ENCODE measurements at places on chromosomes 12 and 14.

- peak; percentile 21 for DNase-seq
Observed at GRCh38 chr14:78254911-78255461, 84.8 kb downstream of the NRXN3 start.

- no peak for DNase-seq
Observed at GRCh38 chr12:125549836-125550235, 484.6 kb downstream of the AACS start.

DNA sequence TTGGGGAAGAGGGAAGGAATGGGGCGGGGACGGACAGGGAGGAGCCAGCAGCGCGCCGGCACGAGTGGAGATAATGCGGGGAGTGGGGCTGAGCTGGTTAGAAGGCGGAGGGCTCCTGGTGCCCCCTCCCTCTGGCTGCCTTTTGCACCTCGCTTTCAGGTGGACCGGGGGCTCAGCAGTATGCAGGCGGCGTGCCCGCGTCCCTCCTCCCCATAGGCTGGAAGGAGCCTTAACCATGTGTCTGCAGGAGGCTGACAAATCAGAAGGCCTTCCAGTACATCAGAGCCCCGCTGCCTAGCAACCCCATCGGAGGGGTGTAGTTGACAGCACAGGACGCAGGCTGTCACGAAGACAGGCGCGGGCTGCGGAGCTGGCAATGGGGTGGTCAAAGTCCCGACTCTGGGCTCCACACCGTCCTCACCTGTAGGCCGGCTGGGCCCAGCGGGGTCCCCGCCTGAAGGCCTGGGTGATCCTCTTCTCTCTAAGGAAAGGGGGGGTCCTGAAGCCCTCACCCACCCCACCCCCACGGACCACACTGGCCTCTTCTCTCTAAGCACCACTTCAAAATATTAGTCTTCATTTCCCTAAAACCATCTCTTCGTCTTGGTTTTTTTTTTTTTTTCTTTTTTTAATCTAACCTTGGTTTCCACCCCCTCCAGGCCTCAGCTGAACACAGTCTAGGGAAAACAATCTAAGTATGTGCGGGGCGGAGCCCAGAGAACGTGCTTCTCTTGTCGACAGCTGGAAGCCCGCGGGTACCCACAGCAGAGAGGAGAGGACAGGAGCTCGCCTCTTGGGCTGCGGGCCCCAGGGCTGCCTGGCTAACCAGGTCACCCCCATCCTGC lies 44.5 kb downstream of the KDM2B start:
- peak; percentile 79 for DNase-seq

GRCh38 chr14:78921856-78922255 lies 751.7 kb downstream of the NRXN3 start:
- no peak for DNase-seq

DNA sequence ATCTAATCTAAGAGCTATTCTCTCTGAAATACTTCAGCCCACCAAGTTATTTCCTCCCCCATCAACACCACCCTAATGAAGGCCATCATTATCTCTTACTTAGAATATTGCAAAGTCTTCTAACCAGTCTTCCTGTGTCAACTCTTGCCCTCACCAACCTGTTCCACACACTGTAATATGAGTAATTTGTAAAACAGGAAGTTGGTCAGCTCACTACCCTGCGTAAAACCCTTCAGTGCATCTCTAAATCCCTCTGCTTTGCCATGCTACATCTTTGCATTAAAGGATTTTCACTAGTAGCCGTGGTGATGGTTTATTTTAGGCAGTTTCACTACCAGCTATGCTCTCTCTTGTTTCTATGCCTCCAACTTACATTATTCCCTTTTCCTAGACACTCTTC lies 70.0 kb downstream of the KIF21A start:
- DNase-seq = peak; percentile 51

DNA sequence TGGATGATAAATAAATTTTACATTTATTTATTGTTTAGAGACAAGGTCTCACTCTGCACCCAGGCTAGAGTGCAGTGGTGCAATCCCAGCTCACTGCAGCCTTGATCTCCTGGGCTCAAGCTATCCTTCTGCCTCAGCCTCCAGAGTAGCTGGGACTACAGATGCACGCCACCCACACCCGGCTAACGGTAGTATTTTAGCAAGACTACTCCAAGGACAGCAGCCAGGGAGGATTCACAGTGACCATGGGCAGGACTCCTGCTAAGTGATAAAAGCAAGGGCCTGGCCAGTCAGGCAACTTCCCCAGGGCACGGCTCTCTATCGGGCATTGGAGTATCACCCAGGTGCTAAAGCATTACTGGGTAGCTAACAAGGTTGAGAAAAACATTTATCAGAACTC lies 55.4 kb downstream of the ARL6IP4 start:
- DNase-seq = no peak

DNA sequence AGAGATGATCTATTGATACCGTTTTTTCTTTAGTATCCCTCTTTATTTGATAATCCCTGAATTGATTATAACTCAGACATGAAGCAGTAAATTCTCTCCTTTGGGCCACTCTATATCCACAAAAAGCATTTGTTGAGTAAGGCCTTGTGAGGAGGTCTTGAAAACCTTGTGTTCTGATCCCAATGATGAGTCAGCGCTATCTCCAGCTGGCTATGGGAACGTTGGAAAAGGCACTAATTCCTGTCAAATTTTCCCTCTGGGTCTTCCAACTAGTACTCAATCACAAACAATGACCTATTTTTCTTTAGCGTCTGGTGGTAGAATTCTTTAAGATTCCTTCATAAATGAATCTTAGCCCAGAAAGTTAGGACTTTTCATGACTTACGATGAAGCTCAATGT lies 168.4 kb upstream of the LRIG3 start:
- no peak for DNase-seq

DNA sequence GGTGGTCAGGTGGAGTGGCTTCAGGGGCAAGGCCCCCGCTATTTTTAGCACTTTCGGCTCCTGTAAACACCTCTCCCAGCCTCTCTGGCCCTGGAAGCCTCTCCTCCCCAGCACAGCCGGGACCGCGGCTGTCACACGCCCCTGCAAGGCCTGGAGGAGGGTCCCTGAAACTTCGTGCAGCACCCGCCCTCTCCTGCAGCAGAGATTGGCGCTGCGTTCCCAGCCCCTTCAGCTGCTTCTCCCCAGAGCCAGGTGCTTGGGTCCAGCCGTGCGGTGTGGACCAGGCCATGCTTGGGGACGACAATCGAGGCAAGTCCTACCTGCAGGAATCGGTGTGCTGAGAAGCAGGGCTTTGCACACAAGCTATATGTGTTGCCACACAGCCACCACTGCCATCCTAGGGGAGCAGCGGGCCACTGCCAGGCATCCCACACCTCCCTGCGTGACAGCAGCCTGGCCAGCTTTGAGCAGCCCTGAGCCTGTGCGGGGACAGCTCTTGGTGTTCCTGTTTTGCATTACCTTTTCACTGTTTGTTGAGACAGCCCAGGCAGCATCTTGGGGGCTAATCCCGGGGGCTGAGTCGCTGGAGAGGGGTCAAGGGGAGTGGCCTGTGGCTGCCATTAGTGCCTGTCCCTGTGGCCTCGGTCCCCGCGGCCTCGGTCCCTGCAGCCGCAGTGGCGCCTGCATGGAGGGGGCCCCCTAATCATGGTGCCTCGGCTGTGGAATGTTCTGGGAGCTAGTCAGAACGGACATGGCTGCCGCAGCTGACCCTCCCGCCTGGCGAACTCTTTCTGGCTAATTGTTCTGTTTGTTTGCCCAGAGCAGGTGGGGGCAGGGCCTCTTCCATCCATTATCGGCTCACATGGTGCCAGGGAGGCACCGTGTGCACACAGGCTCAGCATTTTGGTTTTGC lies 27.6 kb upstream of the TRAF3 start:
- no peak for DNase-seq

DNA sequence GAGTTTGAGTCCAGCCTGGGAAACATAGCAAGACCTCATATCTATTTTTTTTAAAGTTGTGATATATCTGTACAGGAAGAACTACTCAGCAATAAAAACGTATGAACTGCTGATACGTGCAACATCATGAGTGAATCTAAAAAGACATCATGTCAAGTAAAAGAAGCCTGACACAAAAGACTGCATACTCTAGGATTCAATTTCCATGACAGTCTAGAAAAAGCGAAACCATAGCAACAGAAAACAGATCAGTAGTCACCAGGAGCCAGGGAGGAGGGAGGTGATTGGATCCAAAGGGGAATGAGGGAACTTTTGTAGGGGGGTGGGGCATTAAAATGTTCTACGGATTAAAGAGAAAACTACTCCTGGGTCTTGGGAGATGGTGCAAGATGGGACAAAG lies 8.7 kb upstream of the RGS6 start:
- DNase-seq = no peak

DNA sequence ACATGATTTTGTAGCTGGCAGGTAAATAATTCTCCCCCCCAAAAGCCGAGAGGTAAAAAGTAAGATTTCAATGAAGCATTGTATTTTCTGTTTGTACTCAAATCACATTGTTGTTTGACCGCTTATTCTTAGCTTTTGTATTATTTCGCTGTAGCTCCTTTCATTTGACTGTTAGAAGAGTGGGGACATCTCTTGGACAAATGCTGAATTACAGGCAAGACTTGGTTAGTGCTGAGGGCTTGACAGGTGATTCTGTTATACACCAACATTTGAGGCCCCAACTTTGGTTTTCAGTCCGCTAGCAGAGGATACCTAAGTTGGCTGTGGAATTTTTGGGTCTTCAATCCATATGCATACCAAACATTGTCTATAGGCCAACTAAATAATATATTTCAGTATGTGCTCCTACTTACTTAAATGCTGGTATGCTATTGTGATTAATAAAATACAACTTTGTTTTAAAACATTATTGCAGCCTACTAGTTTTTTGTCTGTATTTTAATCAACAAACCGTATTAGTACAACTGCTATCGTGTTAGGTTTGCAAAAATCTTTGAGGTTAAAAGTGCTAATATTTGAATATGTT lies 102.2 kb downstream of the ERC1 start:
- DNase-seq = peak; percentile 65

DNA sequence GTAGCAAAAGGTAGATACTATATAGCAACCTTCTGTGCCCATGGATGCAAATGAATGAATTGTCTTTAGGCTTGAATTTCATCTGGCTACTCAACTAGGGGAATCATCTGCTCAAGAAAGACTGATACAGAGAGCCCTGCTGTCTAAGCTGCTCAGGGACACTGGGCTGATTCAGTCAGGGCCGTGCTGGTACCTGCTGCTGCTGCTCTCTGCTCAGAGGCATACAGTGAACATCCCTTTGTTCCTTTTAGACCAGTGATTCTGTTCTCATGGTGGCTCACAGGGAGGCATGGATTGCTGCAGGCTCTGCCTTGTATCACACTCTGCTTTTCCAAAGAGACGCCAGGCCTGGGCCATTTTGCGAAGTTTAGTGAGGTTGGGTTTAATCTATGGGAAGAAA lies 14.1 kb downstream of the EIF2B2 start:
- DNase-seq = no peak

DNA sequence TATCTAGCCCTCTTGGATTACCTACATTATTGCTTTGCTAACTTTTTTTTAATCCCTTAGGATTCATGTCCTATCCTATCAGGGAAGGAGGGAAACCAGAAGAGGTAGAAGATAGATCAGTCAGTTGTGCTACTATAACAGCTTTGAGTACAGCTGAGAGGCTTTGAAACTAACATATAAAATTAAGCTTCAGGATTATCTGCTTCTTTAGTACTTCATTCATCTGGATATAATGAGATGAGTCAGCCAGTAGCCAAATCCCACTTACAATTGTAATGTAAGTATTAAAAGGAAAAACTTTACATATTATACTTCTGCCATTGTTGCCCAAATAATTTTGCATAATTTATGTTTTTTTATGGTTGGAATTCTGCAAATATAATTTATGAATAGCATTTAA lies 33.4 kb upstream of the ANO6 start:
- DNase-seq = no peak

Data from activated CD8-positive, alpha-beta T cell treated with anti-CD3 and anti-CD28 coated beads, Interleukin-2, amount 10 ng/mL, durations not matched to agents 7 days and 5 days (primary cell).